ENCODE measurements at places on chromosomes 4 and X.

- DNase-seq: no peak
These were observed 269.9 kb upstream of the NRK start for GRCh38 chrX:105552395-105552794.

- DNase-seq: no peak
These were observed 188.4 kb upstream of the VEGFC start for GRCh38 chr4:176981074-176981473.

- DNase-seq: no peak
These were observed 174.8 kb downstream of the BCOR start for GRCh38 chrX:39922926-39923325.

DNA sequence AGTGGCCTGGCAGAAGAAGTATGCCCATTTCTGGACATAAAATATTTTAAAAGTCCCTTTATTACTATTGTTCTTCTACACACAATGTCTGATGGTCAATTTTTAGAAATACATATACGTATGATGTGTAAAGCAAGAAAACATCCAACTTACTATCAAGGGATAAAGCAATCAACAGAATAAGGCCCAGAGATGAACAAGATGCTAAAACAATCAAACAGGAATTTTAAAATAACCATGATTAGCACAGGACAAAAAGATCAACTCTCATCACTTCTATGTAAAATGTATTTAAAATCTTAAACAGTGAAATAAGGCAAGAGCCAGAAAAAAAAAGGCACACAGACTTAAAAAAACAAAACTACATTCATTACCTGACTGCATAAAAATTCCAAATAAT, 60.9 kb downstream of the MTNR1A start:
- DNase-seq: no peak

- DNase-seq: no peak
These were observed at the start of gene JCHAIN for GRCh38 chr4:70666369-70666768. JCHAIN (minus strand) TSS chr4:70666508; CDS start chr4:70666490, 18 bp downstream.

DNA sequence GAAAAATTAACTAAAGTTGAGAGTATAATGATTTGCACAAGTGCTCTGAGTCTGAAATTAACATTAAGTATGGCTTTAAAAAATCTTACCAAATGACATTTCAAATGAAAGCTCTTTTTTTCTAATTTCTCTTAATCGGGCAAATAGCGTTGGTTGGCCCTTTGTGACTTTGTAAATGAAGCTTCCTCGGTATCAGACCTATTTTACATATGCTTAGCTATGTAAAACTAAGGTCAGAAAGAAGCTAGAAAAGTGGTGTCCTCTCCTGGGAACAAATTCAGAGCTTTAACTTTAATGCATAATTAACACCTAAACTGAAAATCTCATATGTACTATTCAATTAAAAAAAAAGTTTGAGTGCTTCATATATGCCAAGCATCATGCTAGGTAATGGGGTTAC, 62.7 kb downstream of the N4BP2 start:
- DNase-seq: no peak

GRCh38 chr4:89556601-89557305, 249.2 kb upstream of the GPRIN3 start:
- DNase-seq: no peak

- DNase-seq: no peak
These were observed 62.7 kb downstream of the HTRA3 start for GRCh38 chr4:8332038-8332857.

DNA sequence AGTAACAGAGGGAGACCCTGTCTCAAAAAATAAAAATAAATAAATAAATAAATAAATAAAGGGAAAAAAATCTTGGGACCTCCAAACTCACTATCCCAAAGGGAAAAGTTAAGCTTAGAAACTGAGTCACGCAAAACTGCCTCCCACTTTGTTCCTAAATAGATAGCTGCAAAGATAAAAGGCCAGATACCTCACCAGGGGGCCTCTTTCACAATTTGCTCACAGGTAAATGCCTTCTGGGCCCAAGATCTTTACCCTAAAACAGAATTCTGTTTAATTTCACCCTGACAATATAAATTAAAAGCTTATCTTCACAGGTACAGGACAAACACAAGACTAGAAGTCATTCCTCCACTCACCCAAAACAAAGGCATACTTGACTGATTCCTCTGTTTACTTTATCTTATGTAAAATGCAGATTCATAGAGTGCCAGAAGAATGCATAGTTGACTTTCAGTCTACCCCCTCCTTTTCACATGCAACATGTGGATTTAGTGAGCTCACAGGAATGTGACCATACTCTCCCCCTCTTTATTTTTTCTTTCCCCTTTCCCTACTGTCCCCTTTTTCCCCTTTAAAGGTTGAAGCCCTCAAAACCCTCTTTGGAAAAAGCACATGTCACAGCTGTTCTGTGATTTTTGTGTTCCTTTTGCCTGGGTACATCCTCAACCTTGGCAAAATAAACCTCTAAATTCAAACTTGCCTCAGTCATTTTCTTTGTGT, 23.4 kb downstream of the ELF2 start:
- no peak for DNase-seq

- DNase-seq: no peak
These were observed 86.7 kb downstream of the AKAP4 start for GRCh38 chrX:50114113-50114512.

DNA sequence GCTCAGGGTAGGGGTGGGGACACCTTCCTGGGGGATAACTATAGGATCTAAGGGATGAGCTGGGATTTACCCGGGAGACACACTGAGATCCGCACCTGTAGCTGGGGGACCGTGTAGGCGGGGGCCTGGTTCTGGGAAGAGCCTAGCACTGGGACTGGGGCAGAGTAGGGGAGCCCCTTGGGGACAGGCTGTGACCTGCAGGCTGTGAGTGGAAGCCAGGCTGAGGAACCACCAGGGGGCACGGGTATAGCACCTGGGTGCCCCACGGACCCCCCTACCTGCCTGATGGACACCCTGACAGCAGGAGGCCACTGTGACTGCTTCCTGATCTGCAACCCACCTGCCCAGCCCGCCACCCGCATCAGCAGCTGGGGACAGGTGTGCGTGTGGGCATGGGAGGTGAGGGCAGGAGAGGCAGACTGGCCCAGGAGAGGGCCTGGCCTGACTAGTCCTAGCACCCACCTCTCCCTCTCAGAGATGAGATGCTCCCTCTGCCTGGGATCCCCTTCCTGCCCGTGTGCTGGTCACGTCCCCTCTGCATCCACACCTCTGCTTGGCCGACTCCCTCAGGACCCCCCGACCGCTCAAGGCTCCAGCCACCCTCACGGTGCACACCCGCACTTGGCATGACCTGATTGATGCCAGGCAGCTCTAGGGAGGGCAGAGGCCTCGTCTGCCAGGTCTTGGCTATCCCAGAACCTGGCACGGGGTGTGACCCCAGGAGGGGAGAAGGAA, 94.2 kb upstream of the NKX1-1 start:
- no peak for DNase-seq

DNA sequence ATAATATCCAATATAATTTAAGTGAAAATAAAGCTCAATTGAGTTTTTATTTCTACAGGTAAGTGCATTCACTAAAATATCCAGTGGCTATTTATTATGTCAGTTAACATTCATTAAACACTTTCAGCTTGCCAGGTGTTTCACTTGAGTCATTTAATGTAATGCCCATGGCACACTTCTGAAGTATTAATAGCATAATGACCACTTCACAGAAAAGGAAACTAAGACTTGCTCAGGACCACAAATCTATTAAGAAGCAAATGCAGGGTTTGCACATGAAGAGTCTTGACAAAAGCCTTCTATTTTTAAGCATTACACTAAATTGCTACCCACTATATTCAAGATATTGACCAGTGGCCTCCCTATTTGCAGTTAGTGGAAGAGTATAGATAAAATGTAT, 612.7 kb downstream of the KCTD8 start:
- no peak for DNase-seq

DNA sequence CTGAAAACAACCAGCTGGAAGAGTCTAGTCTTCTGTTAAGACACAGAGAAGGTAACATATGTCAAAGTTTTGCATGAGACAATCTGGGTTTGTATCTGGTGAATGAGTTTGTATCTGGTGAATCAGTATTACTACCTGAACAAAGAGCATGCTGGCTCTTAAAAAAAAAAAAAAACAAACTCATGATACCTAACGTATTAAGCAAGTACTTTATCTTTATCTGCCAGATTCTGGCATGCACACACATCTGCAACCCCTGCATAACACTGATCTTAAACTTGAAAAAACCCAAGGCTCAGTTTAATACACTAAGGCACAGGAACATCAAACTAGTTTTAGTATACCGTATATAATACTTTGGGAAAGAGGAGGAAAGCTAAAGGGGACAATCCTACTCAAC, 5.8 kb downstream of the YTHDC1 start:
- no peak for DNase-seq

GRCh38 chr4:156969101-156969500, 2.5 kb downstream of the PDGFC start:
- DNase-seq: no peak

DNA sequence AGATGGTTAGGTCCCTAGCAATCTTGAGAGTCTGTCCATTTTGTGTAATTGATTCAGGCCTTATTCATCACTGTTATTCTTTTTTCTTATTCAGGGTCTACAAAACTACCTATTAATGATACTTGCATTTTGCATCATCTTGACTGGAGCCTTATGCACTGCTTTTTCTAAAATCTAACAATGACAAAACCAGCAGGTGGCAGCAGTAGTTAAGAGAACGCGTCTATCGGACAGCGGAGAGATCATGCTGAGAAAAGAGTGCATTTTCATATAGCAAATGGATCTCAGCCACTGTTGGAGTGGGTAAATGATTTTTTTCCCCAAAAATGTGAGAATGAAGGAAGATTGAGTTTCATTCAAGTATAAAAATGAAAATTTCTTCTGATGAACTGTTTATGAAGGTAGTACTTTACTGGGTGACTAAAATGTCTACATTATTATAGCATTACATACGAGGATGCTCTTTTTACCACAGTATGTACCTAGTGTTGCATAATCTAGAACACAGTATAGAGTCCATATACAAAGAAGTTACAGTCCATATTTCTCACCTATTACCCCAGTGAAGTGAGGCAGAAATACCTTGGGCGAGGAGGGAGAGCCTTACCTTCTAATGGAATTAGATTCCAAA, 43.2 kb downstream of the TMEM144 start:
- peak; percentile 42 for DNase-seq

- peak; percentile 79 for DNase-seq
These were observed at the start of gene RBM47 for GRCh38 chr4:40629401-40630334. RBM47 (minus strand) TSS chr4:40629864; CDS start chr4:40438893, 190,971 bp downstream.

DNA sequence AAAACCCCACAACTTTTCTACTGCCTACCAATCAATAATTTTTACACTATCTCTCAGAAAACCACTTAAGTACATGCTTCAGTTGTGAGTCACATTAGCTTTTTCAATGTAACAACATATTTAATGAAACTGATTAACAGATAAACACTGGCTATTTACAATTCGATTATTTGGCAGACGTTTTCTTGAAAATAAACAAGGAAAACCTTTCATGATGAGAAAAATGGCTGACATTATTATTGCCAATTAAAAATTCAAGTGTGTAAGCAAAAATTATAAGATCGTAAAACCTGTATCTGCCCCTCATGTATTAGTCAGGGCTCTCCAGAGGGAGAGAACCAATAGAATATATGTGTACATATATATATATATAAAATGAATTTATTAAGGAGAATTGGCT, 1555.5 kb upstream of the IGFBP7 start:
- no peak for DNase-seq

- DNase-seq: no peak
These were observed 21.7 kb downstream of the HTT start for GRCh38 chr4:3096202-3096601.

- peak; percentile 2 for DNase-seq
These were observed 73.7 kb downstream of the BEND2 start for GRCh38 chrX:18146954-18147353.
